Activated CD4-positive, CD25-positive, alpha-beta regulatory T cell treated with anti-CD3 and anti-CD28 coated beads, Interleukin-2, amount 50 U/mL, for 16 hours (primary cell): ENCODE measurements at places on chromosomes 1 and 21.

DNA sequence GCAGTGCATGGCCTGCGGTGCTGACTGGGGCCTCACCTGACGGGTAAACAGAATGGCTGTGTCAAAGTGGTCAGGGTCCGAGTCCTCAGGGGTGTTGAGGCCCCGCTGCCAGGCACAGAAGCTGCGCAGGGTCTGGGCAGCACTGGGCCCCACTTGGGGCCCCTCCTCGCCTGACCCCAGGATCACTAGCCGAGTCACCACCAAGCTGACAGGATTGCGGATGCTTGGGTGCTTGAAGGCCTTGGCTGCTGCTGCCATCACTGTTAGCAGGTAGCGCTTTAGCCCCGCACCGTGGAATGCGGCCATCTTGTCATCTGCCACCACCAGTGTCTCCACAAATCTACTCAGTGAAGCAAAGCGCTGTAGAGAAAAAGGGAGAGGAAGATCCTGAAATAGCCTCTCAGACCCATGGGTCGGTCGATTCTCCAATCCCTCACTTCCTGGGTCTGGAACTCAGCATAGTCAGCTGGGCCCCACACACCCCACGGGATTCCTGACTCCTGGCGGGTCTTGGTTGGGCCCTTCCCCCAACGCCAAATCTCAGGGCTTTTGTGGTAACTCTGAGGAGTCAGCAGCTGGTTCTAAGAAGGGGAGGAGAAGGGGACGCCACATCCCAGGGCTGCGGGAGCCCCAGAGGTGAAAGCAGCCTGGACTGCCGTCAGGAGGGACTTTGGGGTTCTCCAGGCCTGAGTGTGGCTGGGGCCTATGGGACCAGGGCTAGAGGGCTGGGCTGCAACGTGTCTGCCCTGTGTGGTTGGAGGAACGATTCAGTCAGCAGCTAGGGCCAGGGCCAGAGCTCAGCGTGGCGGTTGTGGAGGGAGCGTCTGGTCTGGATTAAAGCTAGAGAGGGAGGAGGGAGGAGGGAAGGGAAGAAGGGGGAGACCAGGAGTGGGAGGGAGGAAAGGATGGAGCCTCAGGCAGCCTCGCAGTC lies 2.1 kb downstream of the ADAMTS4 start:
- no peak for DNase-seq

DNA sequence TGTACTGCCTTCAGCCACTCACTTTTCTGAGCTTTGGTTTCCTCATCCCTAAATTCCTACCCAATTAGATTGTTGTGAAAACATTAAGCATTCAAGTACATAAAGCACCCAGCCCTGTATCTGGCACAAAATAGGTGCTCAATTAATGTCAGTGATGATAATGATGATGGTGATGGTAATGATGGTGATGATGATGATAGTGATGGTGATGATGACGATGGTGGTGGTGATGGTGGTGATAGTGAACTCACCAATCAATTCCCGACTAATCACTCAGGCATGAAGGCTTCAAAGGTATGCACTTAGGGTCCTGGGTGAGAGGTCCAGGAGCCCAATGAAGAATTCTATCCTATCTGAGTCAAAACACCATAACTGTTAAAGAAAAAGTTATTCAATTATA lies 383.5 kb downstream of the MATN1 start:
- no peak for DNase-seq

DNA sequence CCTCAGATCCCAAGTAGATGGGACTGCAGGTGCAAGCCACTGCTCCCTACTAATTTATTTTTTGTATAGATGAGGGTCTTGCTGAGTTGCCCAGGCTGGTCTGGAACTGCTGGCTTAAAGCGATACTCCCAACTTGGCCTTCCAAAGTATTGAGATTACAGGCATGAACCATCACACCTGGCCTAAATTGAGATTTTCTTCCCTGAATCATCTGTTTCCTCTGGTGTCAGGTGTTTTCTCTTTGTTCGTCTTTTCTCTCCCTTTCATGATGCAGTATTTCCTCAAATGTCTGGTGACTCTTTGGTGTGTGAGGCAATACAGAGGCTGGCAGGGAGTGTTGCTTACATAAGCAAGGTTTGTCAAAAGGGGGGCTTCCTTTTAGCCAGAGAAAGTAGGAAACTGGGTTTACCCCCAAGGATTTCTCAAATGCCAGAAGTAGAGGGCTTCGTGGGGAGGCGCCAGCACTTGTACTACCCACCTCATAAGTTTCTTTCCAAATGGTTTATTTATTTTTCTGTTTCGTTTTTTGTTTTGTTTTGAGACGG lies 27.6 kb downstream of the CLDN14 start:
- no peak for DNase-seq

- DNase-seq = no peak
Observed at GRCh38 chr1:90382161-90382560, 334.9 kb downstream of the BARHL2 start.

GRCh38 chr1:40753142-40753882 lies 30.3 kb upstream of the KCNQ4 start:
- DNase-seq = no peak

DNA sequence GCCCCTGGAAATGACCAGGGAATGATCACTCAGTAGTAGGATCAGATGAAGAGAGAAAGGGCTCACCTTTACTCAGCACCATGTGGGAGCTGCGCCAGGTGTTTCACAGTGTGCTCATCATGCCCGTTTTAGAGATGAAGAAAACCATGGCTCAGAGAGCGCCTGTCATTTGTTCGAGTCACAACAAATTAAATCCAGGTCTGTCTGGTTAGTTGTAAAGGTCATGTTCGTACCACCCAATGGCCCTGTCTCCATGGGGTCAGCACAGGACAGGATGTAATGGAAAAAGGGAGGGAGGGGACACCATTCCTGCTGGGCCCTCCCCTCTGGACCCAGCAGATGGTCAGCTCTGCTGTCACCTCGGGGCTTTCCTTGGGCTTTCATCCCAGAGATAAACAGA lies 15.2 kb downstream of the KIRREL1 start:
- no peak for DNase-seq

- no peak for DNase-seq
Observed at GRCh38 chr1:208178091-208178529, 66.1 kb downstream of the PLXNA2 start.

DNA sequence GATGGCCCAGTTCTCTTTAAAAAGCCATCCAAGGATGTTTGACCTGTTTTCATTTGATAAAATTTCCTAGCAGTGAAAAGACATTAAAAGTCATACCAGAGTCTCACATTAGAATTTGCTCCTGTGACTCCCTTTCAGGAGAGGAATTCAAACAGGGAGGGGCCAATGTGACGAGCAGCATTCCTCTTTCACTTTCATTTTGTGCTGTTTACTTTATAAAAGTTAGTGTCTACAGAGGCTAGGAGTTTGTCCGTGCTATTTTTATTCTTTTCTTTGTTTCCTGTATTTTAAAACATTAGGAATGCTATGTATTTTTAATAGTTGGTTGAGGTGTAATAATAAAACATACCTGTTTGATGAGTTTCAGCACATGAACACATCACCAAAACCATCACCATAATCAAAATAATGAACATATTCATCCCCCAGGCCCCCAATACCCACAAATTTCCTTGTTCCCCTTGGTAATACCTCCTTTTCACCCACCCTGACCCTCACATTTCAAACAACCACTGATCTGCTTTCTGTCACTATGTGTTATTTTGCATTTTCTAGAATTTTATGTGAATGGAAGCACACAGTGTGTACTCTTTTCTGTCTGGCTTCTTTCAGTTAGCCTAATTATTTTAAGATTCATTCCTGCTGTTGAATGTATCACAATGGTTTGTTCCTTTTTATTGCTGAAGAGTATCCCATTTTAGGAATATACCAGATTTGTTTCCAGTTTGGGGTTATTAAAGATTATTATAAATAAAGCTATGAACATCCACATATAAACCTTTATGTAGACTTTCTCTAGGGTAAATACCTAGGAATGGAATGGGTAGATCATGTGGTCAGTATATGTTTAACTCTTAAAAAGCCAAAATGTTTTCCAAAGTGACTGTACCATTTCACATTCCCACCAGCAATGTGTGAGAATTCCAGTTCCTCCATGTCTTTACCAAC lies 129.5 kb downstream of the TENT5C start:
- no peak for DNase-seq

- no peak for DNase-seq
Observed at GRCh38 chr1:239098400-239099037, 287.8 kb upstream of the CHRM3 start.

DNA sequence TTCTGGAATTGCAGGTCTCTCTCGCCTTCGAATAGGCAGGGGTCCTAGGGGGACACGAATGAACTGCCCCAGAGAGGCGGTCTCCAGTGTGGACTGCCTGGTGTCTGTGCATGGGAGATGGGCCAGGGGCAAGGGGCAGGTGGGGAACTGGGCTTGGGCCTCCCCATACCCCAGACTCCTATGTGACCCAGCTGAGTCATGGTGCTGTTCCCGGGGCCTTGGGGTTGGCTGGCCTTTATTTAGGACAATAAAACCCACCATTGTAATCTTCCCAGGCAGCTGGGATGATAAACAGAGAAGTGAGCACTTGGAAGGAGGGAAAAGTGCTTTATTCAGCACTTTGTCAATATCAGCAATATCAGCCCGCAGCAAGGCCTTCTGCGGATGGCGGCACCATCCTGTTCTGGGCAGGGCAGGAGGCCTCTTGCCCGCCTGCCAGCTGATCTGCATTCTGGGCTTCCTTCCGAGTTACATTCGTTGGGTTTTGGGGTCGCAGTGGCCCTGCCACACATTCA lies 209.0 kb upstream of the TMEM51 start:
- DNase-seq = no peak

GRCh38 chr1:206693029-206693428 lies 8.3 kb downstream of the MAPKAPK2 start:
- DNase-seq = no peak

DNA sequence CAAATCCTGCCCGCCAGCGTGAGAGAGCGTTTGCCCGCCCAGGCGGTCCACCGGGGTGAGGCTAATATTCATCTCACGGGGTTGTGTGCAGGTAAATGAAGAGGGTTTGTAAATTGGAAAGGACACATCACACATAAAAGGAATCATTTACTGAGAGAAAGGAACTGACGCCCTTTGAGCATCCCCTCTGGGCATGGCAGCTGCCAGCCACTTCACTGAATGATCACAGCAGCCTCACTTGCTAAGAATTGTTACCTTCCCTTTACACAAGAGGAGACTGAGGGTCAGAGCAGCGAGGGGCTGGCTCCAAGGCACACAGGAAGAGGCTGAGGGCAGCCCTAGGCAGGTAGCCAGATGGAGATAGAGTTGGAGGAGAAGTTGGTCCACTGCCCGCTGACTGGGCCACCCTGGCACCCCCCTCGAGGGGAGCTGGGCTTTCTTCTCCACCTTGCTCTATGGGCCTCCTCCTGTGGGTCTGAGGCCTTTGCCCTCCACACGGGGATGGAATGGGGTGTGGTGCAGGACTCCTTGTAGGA lies 96.0 kb downstream of the FOXD2 start:
- no peak for DNase-seq

DNA sequence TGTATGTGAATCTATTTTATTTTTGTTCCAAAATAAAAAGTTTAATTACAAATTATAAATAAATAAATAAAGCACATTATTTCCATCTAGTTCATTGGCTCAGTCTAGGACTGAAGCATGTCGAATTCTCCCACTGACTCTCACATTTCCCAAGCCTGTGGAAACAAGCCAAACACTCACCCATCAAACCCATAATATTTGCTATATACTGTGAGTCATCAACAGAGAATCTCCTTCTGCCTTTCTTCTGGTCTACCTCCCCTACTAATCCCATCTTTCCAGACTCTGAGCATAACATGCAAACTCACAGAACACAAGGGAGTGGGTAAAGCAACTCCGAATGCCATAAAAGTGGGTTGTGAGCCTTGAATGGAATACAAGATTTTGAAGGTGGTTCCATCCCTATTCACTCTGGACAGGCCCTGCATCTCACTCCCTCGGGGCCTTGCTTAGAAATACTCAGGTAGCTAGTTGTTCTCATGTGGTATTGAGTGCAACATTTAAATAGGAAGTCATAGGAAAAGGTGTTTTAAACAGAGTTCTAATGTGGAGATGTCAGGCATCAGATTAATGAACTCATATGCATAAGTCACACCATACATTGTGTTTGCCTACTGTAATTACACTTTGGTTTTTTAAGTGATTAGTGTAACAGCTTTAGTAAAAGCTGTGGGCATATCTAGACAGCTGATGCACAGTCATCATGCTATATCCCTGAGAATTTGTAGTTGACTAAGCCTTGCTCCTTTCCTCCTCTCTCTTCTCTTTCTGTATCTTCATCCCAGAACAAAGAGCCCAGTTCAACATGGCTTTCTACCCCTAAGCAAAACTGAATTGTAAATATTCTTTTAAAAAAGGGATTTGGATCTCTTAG lies 47.0 kb downstream of the F5 start:
- DNase-seq = no peak

- no peak for DNase-seq
Observed at GRCh38 chr1:68175621-68176398, 56.5 kb downstream of the WLS start.

GRCh38 chr1:53375440-53375839 lies 47.6 kb upstream of the LRP8 start:
- no peak for DNase-seq

- no peak for DNase-seq
Observed at GRCh38 chr1:234924450-234925355, 203.9 kb downstream of the TOMM20 start.

DNA sequence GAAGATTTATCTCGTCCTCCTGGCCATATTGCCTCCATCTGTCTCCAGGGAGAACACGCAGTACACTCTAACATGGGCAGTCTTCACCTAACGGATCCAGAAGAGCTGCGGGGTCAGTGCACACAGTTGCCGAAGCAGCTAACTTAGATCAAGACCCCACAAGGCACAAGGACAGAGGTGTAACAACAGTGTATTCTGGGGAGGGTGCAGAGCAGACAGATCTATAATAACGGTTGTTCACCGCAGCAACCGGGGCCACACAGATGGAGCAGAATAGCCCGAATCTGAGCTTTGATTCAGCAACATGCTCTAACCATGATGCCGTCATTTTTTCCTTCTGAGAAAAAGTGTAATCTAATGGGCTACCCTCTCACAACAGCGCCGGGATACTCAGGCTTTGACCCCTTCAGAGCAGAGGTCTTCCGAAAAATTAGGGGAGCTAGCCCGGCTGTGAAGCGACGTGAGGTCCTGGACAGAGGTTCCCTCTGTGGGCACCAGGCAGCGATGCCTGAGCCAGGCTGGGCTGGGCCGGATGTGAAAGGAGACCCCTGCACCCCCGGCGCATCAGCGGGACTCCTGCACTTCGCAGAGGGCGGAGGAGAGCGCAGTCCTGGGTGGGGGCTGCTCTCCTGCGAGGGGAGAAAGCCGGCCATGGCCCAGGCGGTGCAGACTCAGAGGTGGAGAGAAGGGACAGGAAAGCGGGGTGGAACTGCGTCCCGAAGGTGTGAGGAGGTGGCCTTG lies 57.5 kb downstream of the BCL9 start:
- DNase-seq = peak; percentile 1

GRCh38 chr1:171590022-171590421 lies 32.0 kb upstream of the MYOCOS start:
- no peak for DNase-seq

DNA sequence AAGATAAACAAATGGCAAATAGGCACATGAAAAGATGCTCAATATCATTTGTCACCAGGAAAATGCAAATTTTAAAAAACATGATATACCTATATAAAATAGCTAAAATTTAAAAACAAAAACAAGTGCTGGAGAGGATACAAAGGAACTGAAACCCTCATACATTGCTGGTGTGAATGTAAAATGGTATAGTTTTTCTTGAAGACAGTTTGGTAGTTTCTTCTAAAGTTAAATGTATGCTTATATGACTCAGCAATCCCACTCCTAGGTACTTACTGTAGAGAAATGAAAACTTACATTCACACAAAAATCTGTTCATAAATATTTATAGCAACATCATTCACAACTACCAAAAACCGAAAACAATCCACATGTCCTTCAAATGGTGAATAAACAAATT lies 11.2 kb downstream of the TAF12 start:
- DNase-seq = no peak
